ENCODE measurements at places on chromosomes 12 and 14.

DNA sequence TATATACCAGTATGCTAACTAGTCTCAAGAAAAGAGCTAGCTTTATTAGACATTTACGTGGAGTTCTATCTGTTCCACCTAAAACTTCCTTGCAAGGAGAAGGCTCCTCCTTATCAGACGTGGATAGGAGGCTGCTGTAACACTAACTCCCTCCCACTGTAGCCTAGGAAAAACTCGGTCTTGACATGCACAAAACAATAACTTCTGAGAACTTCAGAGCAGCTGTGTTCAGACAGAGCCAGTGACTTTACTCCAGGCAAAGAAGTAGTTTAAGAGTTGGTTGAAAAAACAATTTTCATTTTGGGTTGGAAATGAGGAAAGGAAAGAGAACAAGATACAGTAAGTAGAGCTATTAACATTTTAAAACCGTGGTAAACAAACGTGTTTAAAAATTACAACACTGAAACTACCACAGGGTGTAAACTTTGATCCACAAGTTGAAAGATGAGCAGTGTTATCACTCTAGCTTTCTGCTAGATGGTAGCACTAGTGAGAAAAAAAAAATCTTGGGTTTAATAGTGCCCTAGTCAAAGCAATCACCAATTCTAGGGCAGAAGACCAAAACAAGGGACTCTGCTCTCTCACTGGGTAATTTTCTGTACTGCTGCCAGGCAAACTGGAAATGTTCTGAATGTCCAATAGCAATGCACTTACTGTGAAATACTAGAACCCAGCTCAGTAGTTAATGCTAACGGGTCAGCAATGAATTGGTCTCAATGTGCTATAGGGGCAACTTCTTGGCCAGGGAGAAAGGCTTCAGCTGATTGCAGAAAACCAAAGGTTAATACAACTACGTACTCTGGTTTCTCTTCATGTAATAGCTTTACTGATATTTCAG is 2.4 kb downstream of the ATF7 start:
- no peak for DNase-seq

- DNase-seq: no peak
Measured at GRCh38 chr12:6083601-6084000, 40.9 kb downstream of the VWF start.

- no peak for DNase-seq
Measured at GRCh38 chr12:10910380-10910779, 1.0 kb upstream of the TAS2R13 start.

DNA sequence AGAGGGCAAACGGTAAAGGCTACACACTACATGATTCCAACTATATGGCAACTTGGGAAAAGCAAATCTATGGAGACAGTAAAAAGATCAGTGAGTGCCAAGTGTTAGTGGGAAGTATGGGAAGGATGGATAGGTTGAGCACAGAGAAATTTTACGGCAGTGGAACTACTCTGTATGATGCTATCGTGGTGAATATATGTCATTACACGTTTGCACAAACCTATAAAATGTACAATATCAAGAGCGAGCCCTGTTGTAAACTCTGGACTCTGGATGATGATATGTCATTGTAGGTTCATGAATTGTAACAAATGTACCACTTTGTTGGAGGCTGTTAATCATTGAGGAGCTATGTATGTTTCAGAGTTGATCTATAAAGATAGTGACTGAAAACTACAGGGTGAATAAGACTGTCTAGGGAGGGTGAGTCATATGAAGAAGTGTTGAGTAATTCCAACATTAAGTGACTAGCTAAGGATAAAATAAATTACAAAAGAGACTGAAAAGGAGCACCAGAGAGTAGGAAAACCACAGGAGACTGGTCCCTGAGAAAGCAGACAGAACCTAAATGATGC is 349.2 kb upstream of the LMO3 start:
- no peak for DNase-seq

DNA sequence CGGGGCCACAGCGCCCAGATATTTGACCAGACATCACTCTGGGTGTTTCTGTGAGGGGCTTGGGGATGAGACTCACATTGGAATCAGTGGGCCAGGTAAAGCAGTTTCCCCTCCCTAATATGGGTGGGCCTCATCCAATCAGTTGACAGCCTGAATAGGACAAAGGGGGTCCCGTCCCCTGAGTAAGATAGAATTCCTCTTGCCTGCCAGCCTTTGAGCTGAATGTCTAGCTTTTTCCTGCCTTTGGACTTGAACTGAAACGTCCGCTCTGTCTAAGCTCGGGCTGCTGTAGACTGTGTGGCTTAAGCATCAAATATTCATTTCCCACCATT is 88.8 kb upstream of the DIO3 start:
- DNase-seq: no peak

DNA sequence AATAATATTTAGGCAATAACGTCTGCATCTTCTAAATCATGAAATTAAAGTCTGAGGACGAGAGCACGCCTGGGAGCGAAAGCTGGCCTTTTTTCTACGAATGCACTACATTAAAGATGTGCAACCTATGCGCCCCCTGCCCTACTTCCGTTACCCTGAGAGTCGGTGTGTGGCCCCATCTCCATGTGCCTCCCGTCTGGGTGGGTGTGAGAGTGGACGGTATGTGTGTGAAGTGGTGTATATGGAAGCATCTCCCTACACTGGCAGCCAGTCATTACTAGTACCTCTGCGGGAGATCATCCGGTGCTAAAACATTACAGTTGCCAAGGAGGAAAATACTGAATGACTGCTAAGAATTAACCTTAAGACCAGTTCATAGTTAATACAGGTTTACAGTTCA is 19.3 kb downstream of the CKB start:
- no peak for DNase-seq

DNA sequence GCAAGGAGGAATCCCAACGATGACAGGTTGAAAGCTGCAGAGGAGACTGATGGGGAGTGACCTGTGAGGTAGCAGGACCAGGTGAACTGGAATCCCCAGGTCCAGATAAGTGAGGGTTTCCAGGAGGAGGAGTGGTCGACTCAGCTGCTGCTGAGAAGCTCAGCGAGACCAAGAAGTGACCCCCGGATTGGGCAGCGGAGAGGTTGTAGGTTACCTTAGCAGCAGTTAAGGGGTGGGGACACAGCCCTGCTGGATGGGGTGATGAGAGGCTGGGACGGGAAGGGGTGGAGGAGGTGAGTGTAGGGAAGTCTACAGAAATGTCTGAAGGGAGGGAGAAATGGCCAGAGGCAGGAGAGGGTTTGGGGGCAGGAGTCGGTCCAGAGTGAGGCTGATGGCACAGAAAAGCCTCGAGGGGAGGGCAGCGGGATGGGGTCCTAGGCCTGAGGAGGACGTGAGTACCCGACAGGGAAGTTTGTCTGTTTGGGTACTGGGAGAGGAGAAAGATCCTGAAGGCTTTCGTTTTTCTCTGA is 2.6 kb upstream of the RCOR1 start:
- DNase-seq: no peak

DNA sequence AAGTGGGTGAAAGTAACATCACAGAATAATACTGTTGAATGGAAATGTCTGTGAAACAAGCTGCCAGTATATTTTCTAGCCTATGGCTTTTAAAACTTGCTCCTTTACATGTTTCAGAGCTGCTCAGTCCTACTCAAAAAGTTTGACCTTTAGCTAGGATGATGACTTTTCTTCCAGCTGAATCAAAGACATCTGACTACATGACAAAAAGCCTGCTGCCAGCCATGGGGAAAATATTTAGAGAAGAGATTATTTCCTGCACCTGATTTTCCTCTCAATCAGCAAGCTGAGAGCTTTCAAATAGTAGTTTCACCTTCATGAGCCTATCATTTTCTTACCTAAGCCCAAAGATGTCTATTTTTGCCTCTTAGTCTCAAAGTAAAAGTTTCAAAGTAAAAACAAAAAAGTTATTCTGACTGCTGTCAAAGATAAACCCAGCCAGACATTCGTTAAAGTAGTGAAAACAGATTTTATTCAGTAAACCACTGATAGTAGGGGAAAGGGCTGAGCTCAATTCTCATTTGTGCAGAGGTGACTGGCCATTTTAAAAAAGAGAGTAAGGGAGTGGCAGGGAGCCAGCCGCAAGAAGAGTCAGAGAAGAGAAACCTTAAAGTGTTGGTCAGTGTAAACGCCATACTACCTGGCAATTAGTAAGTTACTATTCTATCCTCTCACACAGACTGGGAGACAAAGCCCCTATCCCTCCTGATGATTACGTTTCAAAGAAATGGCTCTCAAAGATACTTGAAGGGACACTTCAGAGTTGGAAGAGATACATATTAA is 2.2 kb downstream of the ATP6V1D start:
- no peak for DNase-seq

DNA sequence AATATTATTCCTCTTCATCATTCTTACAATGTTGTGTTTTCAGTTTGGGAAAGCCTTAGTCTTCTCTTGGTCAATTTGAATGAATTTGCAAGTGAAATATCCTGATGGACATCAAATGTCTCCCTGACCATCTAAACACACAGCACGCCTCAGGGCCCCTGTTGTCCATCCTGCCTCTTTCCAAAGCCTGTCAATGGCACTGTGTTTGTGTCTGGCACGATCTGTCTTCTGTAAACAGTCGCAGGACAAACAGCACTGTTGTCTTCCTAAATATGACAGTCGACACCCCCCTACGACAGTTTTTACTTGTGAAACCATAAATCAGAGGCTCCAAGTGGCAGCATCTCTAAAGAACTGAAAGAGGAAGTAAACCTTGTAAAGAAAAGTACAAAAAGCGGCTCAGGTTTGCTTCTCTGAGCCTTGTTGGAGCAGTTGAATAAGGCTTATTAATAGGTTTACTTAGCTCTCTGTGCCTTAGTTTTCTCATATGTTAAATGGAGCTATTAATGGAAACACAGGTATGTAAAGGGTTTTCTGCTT is 285.8 kb downstream of the NRXN3 start:
- DNase-seq: no peak

- no peak for DNase-seq
Measured at GRCh38 chr12:39588348-39588747, 31.3 kb downstream of the ABCD2 start.

GRCh38 chr14:71141701-71142374 is 234.6 kb downstream of the PCNX1 start:
- no peak for DNase-seq

DNA sequence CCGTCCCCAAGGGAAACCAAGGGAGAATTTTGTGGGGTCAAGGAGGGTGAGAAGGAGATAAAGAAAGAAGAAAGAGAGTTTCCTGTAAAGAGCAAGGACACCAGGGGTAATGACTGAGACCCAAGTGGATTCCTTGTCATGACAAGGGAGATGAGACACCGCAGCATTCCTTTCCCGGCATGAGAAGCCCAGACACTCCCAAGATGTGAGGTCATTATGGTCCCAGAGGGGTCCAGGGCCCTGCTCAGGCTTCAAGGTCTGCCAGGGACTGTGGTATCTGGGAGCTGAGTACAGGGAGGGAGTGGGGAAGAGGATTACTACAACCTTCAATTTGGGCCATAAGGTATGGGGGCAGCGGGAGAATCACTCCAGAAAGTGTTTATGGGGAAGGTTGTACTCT is 58.1 kb downstream of the SPTB start:
- no peak for DNase-seq

DNA sequence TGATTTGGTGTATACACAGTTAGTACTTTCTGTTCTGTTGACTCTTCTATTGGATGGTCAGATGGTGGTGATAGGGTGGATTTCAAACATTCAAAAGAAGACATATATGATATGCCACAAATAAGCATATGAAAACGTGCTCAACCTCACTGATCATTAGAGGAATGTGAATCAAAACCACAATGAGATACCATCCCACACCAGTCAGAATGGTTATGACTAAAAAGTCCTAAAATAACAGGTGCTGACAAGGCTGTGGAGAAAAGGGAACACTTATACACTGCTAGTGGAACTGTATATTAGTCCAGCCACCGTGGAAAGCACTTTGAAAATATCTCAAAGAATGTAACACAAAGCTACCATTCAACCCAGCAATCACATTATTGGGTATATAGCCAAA is 425.5 kb downstream of the C12orf50 start:
- no peak for DNase-seq

DNA sequence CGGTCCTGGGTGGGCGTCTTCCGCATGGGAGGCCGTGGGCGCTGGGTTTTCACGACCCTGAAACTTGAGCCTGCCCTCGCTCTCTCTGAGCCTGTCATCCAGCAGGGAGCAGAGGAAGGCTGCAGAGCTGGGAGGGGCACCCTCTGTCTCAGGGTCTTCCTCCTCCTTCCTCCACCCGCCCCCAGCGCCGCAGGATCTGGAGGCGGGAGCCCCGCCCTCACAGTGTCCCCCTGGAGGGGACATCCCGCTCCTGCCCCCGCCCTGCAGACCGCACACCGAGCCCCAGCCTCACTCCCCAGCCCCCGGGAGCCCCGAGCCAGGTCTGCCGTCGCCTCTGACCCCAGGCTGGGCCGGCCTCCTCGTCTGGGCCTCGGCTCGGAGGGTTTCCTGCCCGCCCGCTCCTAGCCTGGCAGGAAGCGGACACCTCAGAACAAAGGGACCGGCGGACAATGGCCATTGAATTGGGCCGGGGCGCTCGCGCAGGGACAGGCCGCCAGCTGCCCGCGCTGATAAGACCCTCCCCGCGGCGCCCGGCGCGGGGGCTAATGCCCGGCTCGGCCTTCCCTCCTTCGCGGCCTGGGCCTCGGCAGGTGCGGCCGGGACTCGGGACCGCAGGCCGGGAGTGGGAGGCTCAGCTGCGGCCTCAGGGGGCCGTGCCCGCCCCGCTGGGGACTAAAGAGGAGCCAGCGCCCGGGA is 15.3 kb upstream of the NUDT14 start:
- no peak for DNase-seq

DNA sequence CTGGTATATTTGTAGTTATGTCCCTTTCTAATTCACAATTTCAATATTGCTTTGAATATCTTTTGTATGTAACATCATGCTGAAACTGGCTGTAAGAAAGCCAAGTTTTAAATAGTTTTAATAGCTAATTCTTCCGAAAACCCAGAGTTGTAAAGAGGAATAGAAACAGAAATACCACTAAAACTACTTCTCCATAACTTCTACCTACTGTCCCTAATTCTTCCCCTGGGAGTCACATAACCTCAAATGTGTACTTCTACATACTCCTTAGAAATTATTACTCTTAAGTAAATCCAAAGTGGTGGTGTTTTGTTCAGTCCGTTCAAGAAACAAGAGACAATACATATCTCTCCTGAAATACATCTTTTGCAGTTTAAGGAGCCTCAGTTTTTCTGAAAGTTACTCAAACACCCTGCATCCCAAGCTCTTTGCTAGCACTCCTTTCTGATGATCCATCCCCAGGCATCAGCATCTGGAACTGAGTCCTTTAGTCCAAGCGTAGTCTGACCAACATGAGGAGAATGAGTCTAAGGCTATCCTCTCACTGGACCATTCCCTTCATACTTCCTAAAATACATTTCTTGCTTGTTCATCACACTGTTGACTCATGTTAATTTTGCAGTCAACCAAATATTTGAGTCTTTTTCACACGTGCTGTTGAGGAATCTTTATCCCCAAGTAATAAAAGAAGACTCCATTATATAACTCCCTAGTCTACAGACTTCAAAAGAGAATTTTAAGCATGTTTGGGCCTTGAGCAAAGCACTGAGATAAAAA is 214.3 kb upstream of the NUDT4 start:
- DNase-seq: no peak

All from DND-41 (cell line).